Activated naive CD4-positive, alpha-beta T cell treated with anti-CD3 and anti-CD28 coated beads, Interleukin-2, amount 10 ng/mL, durations not matched to agents 7 days and 5 days (primary cell): ENCODE measurements at places on chromosomes 3 and 15.

- no peak for DNase-seq
These were observed 38.8 kb downstream of the BHLHE40 start for GRCh38 chr3:5017925-5018531.

DNA sequence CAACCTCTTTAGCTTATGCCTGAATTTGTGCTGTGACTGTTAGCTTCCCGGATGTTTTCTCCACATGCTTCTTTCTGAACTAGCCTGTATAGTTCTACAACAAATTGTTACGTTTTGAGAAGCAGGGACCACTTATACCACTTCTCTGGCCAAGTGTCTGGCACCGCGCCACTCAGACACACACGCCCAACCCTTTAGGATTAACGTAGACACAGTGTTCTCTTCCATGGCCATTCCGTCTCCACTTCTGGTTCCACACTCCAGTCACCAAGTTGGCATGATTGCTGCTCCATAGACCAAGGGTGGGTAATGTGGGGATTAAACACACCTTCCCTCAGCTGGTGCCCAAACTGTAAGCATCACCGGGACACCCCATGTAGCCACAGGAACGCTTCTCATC lies 755 bp upstream of the TMEM108 start:
- no peak for DNase-seq

GRCh38 chr3:179603831-179604230 lies 607 bp downstream of the MRPL47 start:
- DNase-seq: no peak

GRCh38 chr3:194688200-194688740 lies 2.6 kb downstream of the FAM43A start:
- peak; percentile 28 for DNase-seq

GRCh38 chr15:81419332-81419943 lies 45.4 kb upstream of the TMC3 start:
- DNase-seq: no peak

DNA sequence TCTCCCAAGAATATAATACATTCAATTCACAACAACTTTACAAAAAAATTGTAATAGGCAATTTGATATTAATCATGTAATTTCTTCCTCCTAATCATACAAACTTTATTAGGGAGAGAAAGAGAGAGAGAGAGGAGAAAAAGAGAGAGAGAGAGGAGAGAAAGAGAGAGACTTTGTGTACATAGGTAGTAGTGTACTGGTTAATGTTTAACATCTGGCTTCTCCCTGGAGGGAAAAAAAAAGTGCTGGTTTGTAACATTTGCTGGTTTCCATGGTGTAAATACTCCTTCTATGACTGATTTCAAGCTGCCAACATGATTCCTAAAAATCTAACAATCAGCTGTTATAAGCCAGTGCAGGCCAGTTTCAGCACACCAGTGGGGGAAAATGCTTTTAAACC lies 98.0 kb upstream of the ARHGEF26 start:
- no peak for DNase-seq

DNA sequence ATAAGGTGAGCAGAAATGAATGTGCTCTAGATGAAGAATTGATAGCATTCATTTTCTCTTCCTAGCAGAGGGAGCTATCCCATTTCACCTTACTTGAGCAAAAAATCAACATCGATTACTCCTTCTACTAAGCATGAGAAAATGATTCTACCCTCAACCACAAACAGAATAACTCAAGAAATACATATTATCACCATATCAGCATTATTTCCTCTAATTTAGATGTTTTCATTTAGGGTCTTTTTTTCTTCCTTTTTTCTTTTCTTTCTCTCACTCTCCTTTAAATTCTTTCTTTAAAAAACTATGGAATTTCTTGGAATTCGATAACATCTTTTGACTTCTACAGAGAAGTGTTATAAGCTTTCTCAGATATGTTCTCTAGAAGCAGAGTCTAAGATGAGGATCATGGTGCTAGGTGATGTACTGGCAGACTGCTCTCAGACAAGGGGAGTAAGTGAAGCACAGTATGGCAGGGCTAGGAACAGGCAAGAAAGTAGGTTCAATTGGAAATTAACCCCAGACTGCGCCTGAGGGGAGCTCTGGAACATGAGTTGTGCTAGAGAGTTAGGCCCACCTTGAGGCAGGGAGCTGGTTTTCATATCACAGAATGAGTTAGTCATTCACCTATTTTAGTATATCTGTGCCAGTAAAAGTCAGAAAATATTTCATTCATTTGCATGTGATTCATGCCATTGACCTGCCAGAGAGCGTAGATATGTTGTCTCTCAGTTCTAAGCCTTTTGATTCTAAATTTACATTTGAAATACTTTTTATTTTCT lies 279.2 kb upstream of the KCNH8 start:
- no peak for DNase-seq

- DNase-seq: no peak
These were observed 76.6 kb upstream of the CFAP20DC start for GRCh38 chr3:59126446-59126845.

- no peak for DNase-seq
These were observed 181.4 kb downstream of the GAP43 start for GRCh38 chr3:115804713-115805119.

- no peak for DNase-seq
These were observed 37.6 kb downstream of the ADAMTS9 start for GRCh38 chr3:64650096-64650622.

- no peak for DNase-seq
These were observed 3.1 kb upstream of the CERS3 start for GRCh38 chr15:100531823-100532327.

GRCh38 chr3:112302881-112303763 lies 9.1 kb upstream of the SLC9C1 start:
- peak; percentile 47 for DNase-seq

DNA sequence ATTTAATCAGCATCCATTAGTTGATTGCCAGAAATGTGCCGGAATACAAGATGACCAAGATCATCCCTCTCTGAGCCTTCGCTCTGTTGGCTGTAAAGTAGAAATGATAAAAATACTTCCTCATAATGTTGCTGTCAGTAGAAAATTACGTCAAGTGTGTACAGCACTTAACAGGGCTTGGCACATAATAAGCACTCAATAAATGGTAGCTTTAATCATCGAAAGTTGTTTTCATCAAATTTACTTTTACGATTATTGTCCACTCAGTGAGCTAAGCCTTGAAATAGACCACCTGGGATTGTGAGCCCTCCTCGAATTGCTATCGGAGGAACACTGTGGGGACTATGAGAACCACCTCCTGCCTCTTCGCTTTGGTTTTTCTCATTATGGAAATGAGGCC lies 301.3 kb upstream of the TPRG1 start:
- DNase-seq: no peak

GRCh38 chr15:51281368-51281967 lies 56.9 kb downstream of the CYP19A1 start:
- peak; percentile 41 for DNase-seq

- DNase-seq: no peak
These were observed 11.4 kb upstream of the HTR3E start for GRCh38 chr3:184085389-184085852.

DNA sequence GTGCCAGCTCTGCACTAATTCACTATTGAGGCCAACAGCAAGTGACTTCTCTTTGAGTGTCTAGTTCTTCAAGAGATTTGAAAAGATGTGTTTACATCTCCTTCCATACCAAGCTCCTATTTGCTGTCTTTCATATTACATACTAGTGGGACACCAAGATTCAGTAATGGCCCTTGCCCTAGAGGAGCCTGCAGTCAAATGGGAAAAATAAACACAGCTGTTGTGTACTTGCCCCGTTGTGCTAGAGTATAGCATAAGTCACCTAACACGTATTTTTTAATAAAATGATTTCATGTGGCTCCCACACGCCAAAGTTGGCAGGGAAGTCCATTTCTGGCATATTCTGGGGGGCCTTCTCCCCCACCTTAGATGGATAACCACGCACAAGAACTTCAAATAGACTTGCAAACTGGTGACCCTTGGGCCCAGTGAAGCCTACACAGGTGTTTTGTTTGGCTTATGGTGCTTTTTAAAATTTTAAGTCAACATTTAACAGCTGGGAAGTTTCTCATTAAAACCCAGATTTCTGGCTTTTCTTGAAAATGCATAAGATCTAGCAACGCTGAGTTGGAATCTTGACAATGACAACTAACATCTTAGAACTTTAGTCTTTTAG lies 95.3 kb upstream of the LPP start:
- DNase-seq: no peak

GRCh38 chr15:88894348-88894818 lies 961 bp downstream of the HAPLN3 start:
- DNase-seq: peak; percentile 92

DNA sequence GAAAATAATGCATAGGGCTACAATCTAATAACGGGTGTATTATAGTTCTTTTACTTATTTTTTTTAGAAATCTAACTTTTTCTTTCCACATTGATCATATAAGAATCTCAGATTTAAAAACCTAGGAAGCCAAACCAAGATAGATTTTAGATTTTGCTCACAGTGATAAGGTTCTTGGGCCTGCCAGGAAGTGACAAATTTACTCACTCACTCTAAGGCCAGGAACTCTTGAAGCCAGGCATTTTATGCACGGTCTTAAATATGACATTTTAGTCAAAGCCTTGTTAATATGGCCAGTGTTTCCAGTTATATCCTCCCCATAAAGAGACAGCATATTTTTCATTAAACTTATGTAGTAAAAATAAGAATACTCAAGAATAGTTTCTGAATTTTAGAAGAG lies 271.4 kb downstream of the SQOR start:
- no peak for DNase-seq

- DNase-seq: no peak
These were observed 33.0 kb upstream of the ANKDD1A start for GRCh38 chr15:64878705-64879104.

- no peak for DNase-seq
These were observed 623.5 kb upstream of the TBL1XR1 start for GRCh38 chr3:177820683-177821316.

DNA sequence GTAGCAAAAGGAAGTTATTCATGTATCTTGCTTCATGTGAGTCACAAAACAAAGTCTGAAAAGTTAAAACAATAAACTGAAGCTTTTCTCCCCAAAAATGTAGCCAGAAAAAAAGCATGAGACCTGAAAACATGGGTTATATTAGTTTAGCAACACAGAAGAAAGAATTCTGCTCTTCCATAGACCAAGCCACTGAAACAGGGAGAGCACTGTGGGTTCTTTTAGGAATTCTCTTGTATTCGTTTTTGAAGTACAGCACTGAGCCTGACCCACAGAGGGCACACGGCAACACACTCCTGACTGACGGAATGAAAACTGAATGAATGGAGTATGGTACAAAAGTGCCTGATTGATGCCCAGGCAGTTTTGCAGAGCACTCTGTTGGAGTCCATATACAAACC lies 66.6 kb downstream of the TM4SF4 start:
- DNase-seq: no peak

DNA sequence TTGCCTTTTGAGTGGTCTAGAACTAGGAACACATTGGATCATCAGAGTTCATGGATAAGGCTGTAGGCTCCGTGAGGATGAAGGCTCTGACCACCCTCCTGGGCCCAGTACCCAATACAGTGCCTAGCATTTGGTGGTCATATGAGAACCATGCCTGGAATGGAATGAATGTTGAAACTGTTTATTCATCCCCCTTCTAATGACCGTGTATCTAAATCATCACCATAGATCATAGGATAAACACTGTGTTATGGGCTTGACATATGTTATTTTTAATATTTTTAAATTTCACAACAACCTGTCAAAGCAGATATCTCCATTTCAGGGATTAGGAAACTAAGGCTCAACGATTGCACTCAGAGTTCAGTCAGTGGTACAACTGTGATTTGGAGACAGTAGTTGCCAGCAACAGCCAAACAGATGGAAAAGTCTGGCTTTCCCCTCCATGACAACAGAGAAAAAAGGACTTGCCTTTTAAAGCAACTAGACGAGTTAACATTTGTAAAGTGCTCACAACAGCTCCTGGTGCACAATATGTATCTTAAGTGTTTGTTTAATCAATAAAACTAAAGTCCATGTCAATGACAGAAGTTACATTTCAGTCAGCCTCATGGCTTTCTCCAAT lies 89.6 kb downstream of the TMEM266 start:
- no peak for DNase-seq

- no peak for DNase-seq
These were observed 298.3 kb upstream of the TGFBR2 start for GRCh38 chr3:30308131-30308530.

GRCh38 chr3:146152834-146153233 lies 8.2 kb downstream of the PLOD2 start:
- DNase-seq: no peak

- no peak for DNase-seq
These were observed 101.4 kb upstream of the LRIG1 start for GRCh38 chr3:66602237-66602636.

- no peak for DNase-seq
These were observed 357.6 kb upstream of the SOX2 start for GRCh38 chr3:181354140-181354539.

- no peak for DNase-seq
These were observed 353.3 kb downstream of the LPP start for GRCh38 chr3:188507244-188507720.

GRCh38 chr3:182979674-182980191 lies 605 bp downstream of the DCUN1D1 start:
- DNase-seq: peak; percentile 49

- no peak for DNase-seq
These were observed 57.2 kb upstream of the RGMA start for GRCh38 chr15:93146196-93146595.

- DNase-seq: no peak
These were observed 1025.3 kb downstream of the ROBO1 start for GRCh38 chr3:78742491-78742890.

DNA sequence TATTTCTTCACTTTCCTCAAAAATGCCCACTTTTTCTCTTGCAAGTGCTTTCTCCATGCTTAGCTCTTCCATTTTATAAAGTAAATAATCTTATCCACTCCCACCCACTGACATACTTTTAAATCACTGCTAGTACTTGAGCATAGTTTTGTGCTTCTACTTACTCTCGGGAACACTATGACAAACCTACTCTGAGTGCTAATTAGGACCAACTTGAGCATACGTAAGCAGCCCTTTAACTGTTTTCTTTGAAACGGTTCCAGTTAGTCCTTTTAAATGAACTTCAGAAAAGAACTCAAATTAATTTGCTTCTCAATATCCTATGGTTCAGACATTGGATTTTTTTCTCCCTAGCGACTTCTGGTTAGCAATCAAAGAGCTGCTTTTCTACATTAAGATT lies 280.0 kb upstream of the SOX2 start:
- no peak for DNase-seq

- no peak for DNase-seq
These were observed 86.2 kb upstream of the OCA2 start for GRCh38 chr15:28185148-28185895.

GRCh38 chr3:38477057-38477820 lies 18.9 kb upstream of the EXOG start:
- no peak for DNase-seq
